Endothelial cell of umbilical vein (primary cell): ENCODE measurements at places on chromosomes 2 and 18. TPM values are rescaled to one million over a fixed set of nuclear protein-coding genes. Genes with fewer than 3 reads are reported as not detected.
A peak's percentile ranks its signal among the peaks of the same experiment; 100 is the strongest.

SDC1 gene
- 3.5 and 4.0 TPM in 2 replicates for total RNA-seq

CCDC74B gene
- total RNA-seq, result 1.6 and 4.8 TPM in 2 replicates

DNA sequence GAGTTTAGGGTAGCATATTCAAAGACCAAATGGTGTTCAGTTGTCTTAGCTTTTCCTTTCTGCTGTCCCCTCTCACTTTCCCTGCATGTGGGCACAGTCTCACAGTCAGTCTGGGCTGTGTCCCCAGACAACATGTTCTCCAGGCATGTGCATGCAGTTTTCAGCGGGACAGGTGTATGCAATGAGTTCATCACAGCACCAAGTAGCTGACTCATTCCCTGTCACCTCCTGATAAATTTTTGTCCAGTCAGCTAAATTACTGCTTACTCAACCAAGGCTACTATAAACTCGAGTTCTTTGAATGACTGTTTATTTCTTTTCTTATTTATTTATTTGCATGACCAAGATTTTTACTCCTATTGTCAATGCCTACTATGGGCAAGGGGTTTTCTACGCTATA lies 148.8 kb upstream of the CDH19 start:
- no peaks in the 10 kb centered on the region for H3K4me1 ChIP-seq
- H3K27me3 ChIP-seq, result no peaks in the 10 kb centered on the region
- no peak overlapping the region for H3K27ac ChIP-seq
- no peaks in the 10 kb centered on the region for H3K36me3 ChIP-seq
- no peak overlapping the region for H3K4me3 ChIP-seq

M1AP gene
- total RNA-seq, result not detected in 2 replicates

UGT1A4 gene
- not detected in 2 replicates for total RNA-seq

PKDCC gene
- 5.9 and 6.9 TPM in 2 replicates for total RNA-seq

GRCh38 chr2:85577386-85578242 lies at the start of gene VAMP8:
Gene VAMP8, plus strand, starts transcription at chr2:85577586. Its CDS starts 61 bp downstream, at chr2:85577647.
- peaks cover 2% of the 10 kb centered on the region for H3K27me3 ChIP-seq
- no peaks in the 10 kb centered on the region for H3K36me3 ChIP-seq
- peak; percentile 37 for DNase-seq
- peak within 1 kb of the TSS; percentile 27 for H3K27ac ChIP-seq
